ENCODE measurements at places on chromosomes 2 and 18.

DNA sequence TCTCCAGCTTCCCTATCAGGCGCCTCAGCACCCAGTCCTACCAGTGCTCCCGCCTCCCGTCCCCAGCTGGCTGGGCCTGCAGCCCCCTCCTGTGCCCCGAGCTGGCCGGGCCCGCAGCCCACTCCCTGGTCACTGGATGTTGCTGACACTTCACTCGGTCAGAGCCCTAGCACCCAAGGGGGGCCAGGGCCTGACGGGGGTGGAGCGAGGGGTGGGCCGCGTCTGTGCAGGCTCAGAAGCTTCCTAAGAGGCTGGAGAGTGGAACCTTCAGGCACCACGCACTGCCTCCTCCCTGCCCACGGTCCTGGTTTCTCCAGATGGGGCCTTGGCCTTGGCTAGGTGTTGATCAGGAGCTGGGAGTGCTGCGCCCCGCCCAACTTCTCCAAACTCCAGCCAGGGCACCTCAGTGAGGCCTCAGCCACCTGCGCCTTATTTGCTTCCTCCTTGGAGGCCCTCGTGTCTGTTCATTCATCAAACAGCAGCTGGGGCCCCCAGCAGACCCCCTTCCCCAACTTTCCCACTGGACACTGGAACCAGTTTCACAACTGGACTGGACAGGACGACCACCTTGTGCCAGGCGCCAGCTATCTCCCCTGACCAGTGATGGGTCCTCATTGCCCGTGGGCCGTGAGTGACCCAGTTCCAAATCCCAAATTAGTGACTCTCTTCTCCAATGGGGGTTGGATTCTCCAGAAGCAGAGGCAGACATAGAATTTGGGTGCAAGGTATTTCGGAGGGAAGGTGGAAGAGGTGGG, 16.7 kb downstream of the CAPN10 start:
- DNase-seq = no peak

- DNase-seq = no peak
Measured at GRCh38 chr2:214816008-214816533, 6.6 kb upstream of the BARD1 start.

- no peak for DNase-seq
Measured at GRCh38 chr2:237022533-237022932, 63.2 kb upstream of the COPS8 start.

DNA sequence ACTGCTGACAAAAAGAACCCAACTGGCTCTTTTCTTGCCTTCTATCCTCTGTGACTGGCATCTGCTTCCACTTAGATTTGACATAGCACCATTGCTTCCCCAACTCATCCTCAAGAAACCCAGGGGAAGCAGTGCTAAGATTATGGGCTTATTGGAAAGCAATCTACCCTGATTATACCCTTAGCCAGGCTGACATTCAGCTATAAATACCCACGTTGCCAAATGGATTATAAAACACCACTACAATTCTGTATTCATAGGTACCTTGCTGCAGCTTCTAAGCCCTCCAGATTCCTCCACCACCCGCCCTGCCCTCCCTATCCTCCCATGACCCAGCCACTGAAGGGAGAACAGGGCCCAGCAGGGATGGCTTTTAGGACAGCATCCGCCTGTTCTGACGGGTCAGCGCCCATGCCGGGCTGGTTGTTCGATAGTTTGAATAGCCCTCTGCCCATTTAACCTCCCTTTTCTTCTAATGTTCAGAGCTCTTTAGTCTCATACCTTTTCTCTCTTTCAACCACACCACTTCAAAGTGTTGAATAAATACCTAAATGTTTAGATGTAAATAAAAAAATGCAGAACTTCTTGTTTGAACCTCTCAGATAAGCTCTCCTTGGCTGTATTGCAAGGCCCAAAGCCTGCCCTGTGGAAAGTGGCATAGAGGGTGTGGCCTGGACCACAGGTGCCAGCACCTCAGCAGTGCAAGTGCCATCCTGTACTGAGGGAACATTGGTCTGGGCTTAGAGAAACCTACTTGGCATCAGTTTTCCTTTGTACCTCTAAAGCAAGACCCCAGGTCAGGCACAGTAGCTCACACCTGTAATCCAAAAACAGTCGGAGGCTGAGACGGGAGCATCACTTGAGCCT, 86.6 kb upstream of the RGPD5 start:
- no peak for DNase-seq

All from Daoy (cell line).